ENCODE measurements at places on chromosomes 6 and 20.

GRCh38 chr6:53375847-53376246 is 27.1 kb upstream of the ELOVL5 start:
- DNase-seq, result no peak

GRCh38 chr6:119278625-119279024 is 70.9 kb downstream of the MAN1A1 start:
- no peak for DNase-seq

GRCh38 chr6:150959166-150959565 is 93.7 kb downstream of the MTHFD1L start:
- DNase-seq, result no peak

GRCh38 chr20:17992224-17992637 is 23.4 kb downstream of the MGME1 start:
- no peak for DNase-seq

GRCh38 chr20:53899351-53900167 is 170.8 kb downstream of the BCAS1 start:
- peak; percentile 63 for DNase-seq

DNA sequence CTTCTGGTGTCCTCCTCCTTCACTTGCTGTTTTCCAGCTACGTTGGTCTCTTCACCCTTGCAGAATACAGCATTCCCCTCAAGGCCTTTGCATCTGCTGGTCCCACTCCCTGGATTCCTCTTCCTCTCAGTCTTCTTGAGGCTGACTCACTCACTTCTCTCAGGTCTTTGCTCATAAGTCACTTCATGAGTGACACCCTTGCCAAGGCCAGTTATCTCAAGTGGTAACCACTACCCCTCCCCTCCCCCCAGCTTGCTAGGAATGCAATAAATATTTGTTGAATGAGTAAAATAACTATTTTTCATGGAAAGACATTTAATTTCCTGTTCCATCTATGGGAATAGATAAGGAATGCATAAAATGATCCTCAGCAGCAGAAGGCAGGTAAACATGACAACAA is 131.7 kb downstream of the PLCB4 start:
- DNase-seq, result no peak

- DNase-seq, result no peak
Observed at GRCh38 chr20:34220561-34220960, 20.7 kb upstream of the ASIP start.

GRCh38 chr6:88360203-88360797 is 194.2 kb upstream of the CNR1 start:
- DNase-seq, result no peak

GRCh38 chr20:24131281-24131680 is 142.7 kb upstream of the GGTLC1 start:
- DNase-seq, result no peak

DNA sequence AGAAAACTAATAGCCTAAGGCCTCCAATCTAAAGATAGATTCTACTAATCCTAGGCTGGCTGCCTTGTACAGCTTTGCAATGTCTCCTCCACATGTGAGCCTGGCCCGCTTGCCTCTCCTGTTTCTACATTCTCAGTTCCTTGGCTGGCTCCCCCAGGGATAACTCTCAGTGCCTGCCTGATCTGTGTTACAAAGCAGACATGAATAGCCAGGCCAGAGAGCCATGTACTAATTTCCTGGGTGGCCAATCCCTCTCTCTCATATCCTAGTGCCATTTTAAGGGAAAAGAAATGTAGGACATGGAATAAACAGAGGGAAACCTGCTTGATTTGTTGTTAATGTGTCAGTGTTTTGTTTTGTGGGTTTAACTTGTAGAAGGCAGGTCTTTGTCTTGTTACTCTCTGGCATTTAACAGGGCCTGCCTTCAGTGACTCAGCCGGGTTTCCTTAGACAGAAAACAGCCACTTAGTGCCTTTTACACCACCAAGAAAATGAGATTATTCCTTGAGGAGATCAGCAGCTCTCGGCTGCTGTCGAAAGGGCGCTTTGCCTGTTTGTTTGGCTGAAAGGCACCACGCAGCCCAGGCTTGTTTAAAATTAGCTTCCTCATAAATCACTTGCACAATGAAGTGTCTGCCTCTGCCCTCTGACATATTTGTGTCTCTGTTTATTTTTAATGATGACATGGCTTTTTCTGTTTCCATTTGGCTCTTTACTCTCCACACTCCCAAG is 702.7 kb downstream of the MAFB start:
- peak; percentile 62 for DNase-seq

- no peak for DNase-seq
Observed at GRCh38 chr20:56630086-56630493, 984 bp downstream of the TFAP2C start.

GRCh38 chr6:115767931-115768330 is 292.8 kb downstream of the FRK start:
- peak; percentile 7 for DNase-seq

- DNase-seq, result peak; percentile 78
Observed at GRCh38 chr6:53581173-53581773, 36.4 kb upstream of the GCLC start.

DNA sequence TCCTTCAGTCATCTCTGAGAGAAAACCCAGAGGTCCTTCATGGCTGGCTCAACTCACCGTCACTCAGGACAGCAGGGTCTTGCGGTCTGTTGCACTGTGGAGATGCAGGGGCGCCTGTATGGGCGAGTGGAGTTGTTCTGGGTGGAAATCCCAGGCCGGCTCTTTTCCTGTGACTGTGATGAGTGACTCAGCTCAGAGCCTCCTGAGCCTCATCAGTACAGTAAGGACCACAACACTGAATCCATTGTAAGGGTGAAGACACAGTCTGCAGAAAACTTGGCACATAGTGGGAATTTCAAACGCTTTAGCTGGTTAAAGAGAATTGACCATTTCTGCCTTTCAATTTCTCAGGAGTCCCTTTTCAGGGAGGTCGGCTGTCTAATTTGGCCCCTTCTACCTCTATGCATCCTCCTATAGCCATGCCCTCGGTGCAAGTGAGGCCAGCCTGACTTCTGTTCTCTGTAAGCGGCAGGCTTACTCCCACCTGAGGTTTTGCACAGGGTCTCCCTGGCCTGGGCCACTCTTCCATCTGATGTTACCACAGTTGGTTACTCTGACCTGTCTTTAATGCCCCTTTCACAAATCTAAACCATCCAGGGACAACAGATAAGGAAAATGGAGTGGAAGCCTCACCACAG is 35.5 kb upstream of the TBXT start:
- no peak for DNase-seq

DNA sequence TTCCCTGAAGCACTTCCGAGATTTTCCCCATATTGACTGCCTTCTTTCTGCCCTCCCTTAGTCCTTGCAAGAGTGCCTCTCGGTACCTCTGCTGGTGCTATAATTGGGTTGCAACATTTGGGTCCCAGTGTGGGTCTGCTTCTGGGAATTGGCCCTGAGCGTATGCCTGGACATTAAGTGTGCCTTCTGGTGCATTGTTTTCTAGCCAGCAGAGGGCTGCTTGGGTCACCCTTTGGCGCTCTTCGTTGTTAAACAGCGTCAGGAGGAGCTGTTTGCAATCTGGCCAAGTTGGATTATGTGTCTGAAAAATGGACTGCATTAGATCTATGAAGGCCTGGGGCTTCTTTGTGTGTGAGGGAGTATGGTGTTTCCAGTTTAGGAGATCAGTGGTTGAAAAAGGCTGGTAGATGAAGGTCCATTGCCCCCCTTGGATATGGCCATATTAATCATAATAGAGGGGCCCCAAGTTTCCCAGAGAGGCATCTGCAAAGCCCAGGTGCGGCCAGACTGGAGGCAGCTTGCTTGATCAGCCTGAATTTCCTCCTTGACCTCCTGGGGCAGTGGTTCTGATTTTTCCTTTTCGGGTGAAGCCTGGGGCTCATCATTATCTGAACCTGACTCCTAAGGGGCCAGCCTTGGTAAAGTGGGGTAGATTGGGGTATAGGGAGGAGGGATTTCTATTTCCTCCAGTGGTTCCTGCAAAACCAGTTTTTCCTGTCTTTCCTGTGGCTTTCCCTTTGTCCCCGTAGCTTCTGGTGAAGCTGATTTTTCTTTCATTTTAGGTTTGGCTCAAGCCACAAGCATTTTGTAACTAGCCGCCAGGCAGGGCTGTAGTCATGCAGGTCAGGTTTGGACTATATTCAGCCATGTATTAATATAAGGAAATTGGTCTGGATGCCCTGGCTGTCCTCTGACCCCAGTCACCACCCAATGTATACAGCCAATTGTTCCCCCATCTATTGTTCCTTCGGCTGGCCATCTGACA is 85.4 kb upstream of the GPR6 start:
- no peak for DNase-seq

- DNase-seq, result no peak
Observed at GRCh38 chr20:16553101-16553500, 20.1 kb downstream of the KIF16B start.

Measured in stromal cell of bone marrow (primary cell).